ENCODE measurements at places on chromosomes 11 and 22.

DNA sequence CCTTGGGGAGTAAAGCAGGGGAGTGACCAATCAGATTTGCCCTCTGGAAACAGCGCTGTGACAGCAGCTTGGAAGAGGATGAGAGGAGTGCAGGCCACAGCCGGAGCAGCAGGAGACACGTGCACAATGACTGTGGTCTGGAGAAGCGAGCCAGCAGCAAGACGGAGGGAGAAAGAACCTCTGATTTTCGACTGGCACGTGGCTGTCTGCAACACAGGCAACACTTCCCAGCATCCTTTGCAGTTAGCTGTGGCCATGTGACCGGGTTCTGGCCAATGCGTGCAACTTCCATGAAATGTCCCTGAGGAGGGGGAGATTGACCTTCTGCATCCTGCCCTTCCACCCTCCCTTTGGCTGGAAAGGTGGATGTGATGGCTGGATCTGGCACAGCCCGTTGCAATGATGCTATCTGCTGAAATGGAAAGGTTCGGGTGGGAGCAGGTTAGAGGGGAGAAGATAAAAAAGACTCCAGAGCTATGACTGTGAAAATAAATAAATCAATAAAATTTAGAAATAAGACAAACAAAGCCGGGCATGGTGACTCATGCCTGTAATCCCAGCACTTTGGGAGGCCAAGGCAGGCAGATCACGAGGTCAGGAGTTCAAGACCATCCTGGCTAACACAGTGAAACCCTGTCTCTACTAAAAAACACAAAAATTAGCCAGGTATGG lies 15.6 kb downstream of the PLA2G6 start:
- DNase-seq: no peak

DNA sequence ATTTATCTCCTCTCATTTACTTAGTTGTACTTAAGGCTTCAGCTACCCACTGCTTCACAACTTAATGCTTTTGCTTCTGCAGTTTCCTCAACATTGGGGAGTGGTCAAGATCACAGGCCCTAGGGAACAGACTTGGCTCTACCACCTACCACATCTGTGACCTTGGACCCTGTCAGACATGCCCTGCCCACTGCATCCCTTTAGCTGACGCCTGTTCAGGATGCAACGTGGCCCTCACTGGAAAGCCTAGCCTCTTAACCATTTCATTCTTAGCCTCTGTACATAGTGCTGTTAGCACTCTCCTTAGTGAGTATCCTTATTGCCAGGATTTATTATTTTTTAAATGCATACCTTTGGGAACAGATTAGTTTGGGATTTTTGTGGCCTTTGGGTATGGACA lies 34.4 kb downstream of the TNRC6B start:
- no peak for DNase-seq

- no peak for DNase-seq
These were observed 68.9 kb upstream of the KCNQ1OT1 start for GRCh38 chr11:2768471-2769408.

DNA sequence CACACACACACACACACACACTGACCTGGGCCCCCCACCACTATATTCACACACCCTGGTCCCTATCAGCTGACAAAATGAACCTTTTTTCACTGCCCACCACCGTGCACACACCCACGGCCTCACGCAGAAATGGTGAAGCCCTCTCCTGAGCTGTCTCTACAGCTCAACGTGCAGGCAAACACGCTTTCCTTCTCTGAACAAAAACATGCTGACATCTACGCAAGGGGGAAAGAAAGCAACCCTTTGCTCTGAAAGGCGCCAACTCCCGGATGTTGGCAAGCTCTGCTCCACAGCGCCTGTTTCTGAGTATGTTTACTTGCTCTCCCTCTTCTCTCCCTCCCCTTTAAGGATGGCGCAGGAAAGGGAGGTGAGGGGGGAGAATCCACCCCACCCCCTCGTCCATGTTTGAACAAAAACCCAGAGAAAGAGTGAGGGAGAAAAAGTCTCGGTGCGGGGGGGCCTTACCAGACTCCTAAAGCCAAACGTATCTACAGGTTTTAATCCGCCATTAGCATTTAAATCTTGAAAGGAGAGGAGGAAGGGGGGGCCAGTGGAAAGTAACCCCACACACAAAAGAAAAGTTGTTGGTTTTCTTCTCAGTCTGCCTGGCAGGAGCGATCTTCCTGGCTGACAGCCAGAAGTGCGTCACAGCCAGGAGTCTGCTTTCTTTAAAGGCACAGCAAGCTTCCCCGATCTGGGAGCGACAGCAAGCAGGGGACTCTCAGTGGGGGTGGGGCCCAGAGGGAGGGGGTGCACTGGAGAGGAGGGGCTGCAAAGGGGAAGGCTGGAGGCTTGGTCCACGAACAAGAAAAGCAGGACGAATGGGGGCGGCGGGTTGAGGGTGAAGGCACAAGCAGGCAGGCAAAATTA lies 39.6 kb downstream of the NUMA1 start:
- peak; percentile 97 for DNase-seq

DNA sequence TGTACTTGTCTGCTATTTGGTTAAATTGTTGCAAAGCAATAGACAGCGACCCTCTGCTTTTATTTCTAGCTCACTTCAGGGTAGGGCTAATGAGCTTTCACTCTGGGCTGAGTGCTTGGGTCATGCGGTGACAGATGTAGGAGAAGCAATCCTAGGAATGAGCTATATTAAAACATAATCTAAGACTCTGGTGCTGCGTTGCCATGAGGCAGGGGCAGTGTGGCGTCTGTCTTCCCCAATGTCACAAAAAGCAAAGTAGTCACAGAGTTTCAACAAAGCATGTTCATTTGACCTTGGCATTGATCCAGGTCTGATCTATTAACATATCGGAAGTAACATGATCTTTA lies 55.5 kb upstream of the GRAMD1B start:
- no peak for DNase-seq

GRCh38 chr11:16440136-16440535 lies 83.8 kb upstream of the SOX6 start:
- DNase-seq: no peak

DNA sequence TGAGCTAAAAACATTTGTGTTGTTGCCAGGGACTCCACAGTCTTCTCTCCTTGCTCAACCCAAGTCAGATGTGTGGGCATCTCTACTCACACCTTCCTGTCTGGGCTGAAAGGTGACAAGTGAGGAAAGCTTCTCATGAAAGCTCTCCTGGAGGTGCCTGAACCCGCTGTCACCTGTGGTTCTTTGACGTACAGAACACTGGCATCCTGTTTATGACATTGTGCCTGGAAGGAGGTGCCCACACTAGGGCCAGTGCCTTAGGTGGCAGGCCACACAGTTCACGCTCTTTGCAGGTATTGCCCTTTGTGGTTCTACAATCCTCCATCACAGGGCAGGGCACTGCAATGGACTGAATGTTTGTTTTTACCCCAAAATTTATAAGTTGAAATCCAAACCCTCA lies 108.5 kb downstream of the CD44 start:
- DNase-seq: no peak

- DNase-seq: no peak
These were observed 106.7 kb upstream of the HSD17B12 start for GRCh38 chr11:43573873-43574272.

DNA sequence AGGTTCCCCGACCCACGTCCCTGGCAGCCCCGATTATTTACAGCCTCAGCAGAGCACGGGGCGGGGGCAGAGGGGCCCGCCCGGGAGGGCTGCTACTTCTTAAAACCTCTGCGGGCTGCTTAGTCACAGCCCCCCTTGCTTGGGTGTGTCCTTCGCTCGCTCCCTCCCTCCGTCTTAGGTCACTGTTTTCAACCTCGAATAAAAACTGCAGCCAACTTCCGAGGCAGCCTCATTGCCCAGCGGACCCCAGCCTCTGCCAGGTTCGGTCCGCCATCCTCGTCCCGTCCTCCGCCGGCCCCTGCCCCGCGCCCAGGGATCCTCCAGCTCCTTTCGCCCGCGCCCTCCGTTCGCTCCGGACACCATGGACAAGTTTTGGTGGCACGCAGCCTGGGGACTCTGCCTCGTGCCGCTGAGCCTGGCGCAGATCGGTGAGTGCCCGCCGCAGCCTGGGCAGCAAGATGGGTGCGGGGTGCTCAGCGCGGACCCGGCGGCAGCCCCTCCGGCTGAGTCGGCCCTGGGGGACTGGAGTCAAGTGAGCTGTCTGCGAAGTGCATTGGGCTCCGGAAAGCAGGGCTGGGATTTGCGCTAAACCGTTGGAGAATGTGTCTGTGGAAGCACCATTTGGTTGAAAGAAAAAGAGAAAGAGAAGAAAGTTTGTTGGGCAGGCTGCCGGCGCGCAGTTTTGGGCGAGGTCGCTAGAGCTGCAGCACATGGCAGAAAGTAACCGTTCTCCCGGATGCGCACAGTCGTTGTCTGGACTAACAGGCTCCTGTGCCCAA lies at the start of gene CD44:
Gene CD44, plus strand, starts transcription at position 229 of the 779 bp plus-strand sequence. Its CDS starts 133 bp downstream, at position 362.
- DNase-seq: peak; percentile 86

DNA sequence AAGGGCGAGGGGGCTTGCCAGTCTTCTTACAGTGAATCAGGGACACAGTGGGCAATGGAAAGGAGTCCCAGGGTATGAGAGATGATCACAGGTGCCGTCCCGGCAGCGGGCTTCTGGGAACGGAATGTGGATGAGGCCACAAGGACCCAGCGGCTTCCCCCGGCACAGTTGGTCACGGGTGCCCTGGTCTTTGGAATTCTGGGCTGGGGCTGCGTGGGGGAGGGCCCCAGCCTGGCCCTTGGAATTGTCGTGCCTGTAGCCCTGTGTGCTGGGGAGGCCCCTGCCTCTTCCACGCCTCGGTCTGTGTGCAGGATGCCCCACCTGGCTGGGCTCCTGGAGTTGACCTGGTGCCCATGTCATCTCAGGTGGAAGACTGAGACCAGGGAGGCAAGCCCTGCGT lies 76.6 kb downstream of the FBLN1 start:
- DNase-seq: no peak

DNA sequence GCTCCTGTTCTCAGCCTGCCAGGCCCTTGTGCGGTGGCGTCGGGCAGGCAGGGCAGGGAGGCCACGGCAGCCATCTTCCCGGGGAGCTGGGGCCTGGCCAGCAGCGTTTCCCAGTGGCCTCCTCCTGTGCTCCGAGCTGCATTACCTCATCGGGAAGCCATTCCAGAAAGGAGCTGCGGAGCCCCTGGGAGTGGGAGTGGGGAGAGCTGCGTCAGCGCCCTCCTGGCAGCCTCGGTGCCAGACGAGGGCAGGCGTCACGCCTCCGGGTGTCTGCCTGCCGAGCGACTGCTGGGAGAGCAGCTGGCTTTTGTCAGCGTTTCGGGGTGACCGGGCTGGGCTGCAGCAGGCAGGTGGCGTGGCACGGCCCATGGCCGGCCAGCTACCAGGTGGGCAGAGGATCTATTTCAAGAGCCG lies 30.9 kb upstream of the WNT7B start:
- DNase-seq: peak; percentile 87

DNA sequence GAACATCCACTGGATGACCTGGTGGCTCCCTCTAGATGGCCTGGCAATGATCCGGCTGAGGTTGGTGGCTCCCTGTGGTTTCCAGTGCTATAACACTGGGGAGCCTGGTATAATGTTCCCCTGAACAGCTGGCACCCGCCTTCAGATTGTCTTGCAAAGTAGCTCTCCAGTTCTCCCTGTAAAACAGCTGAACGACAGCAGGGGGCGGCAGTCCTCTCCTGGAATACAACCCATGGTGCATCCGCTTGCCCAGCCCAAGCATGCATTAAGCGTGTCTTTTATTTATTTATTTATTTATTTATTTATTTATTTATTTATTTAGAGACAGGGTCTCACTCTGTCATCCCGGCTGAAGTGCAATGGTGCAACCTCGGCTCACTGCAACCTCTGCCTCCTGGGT lies 258.9 kb downstream of the BUD13 start:
- DNase-seq: no peak

- no peak for DNase-seq
These were observed 9.5 kb upstream of the MICAL2 start for GRCh38 chr11:12100841-12101242.

GRCh38 chr22:44431256-44431655 lies 66.8 kb downstream of the RTL6 start:
- no peak for DNase-seq

GRCh38 chr22:25582946-25583345 lies 18.5 kb downstream of the GRK3 start:
- DNase-seq: no peak

- DNase-seq: no peak
These were observed 17.5 kb downstream of the GLB1L2 start for GRCh38 chr11:134349109-134349801.

DNA sequence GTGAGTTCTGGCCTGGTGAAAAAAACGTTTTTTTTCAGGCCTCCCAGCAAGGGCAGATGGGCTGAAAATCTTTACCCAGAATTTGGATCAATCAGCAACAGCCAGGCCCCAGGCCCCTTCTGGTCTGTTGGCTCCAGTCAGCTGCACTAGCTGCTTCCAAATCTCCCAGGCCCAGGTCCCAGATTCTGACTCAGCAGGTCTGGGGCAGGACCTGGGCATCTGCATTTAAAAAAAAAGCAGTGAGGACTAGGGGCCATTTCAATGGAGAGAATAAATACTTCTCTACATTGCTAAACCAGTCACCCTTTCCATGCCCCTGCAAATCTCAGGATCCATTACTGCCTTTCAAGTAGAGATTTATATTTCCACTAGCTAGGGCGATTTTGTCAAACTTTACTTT lies 4.3 kb downstream of the SLC15A3 start:
- DNase-seq: no peak

GRCh38 chr11:44927174-44927661 lies 23.5 kb downstream of the TP53I11 start:
- peak; percentile 68 for DNase-seq

GRCh38 chr11:6876914-6877313 lies 489 bp downstream of the OR10A4 start:
- DNase-seq: no peak

- DNase-seq: no peak
These were observed 71.7 kb downstream of the AMBRA1 start for GRCh38 chr11:46521961-46522681.

- no peak for DNase-seq
These were observed 27.9 kb downstream of the MMP13 start for GRCh38 chr11:102927624-102927990.

Data from left hindlimb (tissue), 1 donor.